ENCODE measurements at places on chromosomes 4 and X. TPM values are rescaled to one million over a fixed set of nuclear protein-coding genes. Genes with fewer than 3 reads are reported as not detected.

The SMR3B gene
- polyA plus RNA-seq = not detected

The LRCH2 gene
- polyA plus RNA-seq = 0.24 TPM

The PNPLA4 gene
- 11.3 TPM for polyA plus RNA-seq

The SMS gene
- polyA plus RNA-seq = 16.9 TPM

Data from adipose tissue (tissue), 3 donors.